NCI-H1417 (cell line): ENCODE measurements at places on chromosomes 3 and 15.
A peak's percentile ranks its signal among the peaks of the same experiment; 100 is the strongest.

DNA sequence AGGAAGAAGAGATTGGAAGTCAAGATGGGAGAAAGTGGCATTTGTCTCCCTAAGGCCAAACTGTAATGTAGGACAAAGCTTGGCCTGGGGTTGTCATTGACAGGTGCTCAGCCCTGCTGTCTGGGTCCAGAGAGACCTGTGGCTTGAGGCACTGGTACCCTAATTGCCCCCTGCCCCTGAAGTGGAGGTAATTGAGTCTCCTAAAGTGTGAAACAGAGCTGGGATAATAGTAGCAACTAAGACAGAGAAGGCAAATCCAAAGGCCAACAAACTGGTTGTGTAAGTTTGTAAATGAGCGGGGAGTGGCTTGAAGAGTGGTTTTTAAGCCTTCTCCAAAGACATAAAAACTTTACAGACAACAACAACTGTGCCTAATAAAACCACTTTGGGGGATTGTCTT is 264.2 kb upstream of the ROPN1 start:
- DNase-seq = no peak

- DNase-seq = peak; percentile 78
Measured at GRCh38 chr3:196712514-196713413, 587 bp downstream of the PIGX start.

GRCh38 chr3:185820973-185821758 is 3.7 kb downstream of the IGF2BP2 start:
- DNase-seq = peak; percentile 46

DNA sequence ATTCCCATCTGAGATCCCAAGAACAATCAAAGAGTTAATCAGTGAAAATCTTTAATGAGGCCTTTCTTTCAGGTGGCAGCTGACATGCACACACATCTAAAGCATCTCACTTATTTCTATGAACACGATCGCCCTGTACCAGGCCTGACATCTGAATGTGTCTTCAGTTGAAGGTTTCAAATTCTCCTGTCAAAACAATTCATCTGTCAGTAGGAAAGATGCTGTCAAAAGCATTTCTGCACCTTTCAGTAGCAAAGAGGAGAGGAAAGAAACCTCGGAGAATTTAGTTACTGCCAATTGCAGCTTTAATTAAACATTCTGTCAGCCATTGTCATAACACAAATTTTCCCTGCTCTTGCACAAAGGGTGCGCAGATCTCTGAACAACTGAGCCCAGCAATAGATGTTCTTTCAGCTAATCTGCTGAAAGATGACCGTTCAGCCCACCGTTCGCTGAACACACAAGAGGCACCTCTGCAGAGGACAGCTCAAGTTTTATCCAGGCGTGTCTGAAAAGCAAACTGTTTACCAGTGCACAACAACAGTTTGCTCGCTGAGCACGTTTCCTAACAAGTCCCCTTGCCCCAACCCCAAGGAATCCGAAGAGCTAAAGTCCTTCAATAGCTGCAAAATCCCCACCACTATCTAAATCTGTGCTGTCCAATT is 34.1 kb downstream of the LRIG1 start:
- DNase-seq = peak; percentile 19

- DNase-seq = no peak
Measured at GRCh38 chr3:71310359-71310979, 273.1 kb downstream of the FOXP1 start.

DNA sequence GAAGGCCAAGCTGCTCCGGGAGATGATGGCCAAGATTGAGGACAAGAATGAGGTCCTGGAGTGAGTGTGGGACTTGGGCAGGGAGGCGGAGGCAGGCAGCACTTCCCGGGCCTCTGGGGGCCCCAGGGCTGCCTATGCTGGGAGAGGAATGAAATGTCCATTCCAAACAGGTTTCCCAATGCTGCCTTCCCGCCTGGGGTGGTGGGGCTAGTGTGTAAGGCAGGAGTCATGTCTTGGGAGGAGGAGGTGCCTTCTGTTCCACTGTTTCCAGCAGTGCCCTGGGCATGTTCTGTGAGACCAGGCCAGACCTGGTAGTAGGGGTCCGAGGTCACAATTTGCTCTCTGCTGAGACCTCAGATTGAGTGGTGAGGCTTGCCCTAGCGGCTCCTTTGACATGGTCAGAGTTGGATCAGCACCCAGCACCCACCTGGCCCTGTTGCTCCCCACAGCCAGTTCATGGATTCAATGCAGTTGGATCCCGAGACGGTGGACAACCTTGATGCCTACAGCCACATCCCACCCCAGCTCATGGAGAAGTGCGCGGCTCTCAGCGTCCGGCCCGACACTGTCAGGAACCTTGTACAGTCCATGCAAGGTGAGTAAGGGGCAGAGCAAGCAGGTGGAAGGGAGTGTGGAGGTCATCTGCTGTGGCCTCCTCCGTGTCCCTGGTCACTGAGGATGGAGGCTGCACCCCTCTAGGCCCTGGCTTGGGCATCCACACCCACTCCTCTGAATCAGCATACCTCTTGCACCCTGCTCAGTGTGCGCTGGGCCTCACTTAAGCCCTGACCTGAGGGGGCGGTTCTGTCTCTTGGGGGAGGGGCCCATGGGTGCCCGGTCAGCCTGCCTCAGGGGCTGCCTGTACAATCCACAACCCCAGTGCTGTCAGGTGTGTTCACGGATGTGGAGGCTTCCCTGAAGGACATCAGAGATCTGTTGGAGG is 27.3 kb downstream of the PTPN23 start:
- DNase-seq = no peak

DNA sequence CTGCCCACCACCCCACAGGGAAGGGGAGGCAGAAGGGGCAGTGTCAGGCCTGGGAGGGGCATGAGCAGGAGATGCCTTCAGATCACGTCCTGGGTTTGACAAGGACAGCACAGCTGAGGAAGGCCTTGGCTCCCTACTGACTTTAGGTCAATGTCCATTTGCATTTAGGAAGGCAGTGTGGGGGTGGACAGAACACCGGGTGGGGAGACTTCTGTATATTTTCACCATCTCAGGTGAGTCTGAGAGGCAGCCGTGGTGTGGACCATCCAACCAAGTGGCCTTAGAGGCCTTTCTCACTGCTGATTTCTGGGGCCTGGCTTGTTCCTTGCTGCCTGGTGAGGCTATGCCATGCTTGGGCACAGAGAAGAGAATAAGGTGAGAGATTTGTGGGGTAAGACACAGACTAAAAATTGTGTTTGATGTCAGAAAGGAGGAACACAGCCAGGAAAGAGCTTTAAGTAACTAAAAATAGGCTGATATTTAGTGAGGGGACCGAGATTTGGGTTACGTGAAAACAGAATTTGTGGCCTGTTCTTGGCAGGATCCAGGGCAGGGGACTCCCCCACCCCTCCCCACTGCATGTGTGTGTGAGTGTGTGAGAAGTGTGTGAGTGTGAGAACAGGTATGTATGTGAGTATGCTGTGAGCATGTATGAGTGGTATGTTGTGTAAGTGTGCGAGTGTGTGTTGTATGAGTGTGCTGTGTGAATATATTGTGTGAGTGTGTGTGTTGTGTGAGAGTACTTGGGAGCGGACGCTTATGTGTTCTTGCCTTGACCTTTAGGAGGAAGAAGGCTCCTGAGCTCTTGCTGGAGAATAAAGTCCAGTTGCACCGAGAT is 11.8 kb upstream of the PLA2G4E start:
- DNase-seq = no peak

- no peak for DNase-seq
Measured at GRCh38 chr3:128182656-128183055, 29.4 kb downstream of the EEFSEC start.

- DNase-seq = no peak
Measured at GRCh38 chr3:14235003-14235911, 56.6 kb downstream of the LSM3 start.

GRCh38 chr3:79351699-79352098 is 416.1 kb downstream of the ROBO1 start:
- peak; percentile 4 for DNase-seq

DNA sequence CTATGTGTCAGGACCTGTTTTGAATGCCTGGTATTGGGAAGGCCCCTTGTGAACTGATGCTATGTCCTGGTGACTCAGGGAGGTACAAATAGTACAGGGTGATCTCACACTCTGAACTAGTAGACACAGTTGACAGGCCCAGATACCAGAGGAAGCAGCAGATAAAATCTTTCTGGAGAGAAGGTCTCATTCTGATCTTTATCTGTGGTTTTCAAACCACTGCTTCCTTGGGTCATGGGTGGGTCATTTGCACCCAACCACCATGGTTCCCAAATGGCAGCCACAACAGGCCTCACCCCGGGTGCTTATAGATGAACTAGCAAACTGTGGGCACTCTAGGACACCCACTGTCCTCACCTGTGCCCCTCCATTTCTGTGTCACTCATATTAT is 43.4 kb downstream of the PXYLP1 start:
- no peak for DNase-seq

GRCh38 chr15:90031231-90031791 is 30.2 kb downstream of the ZNF710 start:
- DNase-seq = no peak

GRCh38 chr3:10017636-10018292 is 8.5 kb upstream of the FANCD2 start:
- no peak for DNase-seq

GRCh38 chr15:62552444-62552843 is 387.4 kb upstream of the C2CD4B start:
- no peak for DNase-seq

- DNase-seq = no peak
Measured at GRCh38 chr3:151931171-151931570, 57.7 kb downstream of the SUCNR1 start.

DNA sequence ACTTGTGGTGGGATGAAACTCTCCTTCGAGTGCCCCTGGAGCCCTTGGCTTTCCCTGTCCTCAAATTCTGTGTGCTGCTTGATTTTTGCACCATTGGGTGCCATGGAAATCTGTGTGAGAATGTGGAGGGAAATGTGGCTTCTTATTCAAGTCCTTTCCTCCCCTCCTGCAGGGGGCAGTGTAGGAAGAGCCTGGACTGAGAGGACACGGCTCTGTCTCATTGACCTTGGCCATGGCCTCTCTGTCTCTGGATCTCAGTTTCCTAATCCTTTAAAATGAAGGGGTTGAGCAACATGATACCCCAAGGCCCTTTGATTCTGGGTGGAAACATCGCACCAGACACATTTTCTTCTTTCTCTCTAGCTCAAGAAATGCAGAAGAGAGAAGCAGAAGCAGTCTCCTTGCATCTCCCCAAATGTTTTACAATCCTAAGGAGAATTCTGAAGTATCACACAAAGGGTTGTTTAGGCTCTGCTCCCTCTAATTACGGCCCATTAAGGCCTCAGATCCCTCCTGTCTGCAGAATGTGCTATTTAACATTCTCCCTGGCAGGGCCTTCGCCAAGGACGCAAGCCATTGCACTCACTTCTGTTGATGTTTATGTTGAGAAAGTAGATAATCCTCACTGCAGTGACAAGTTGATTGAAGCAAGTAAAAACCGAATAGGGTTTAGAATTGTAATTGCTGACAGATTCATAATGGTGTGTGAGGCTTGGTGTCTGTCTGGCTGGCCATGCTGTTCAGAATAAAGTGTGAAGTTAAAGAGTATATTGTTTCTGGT is 169.1 kb downstream of the TPRG1 start:
- DNase-seq = no peak

- no peak for DNase-seq
Measured at GRCh38 chr15:50109076-50109987, 9.7 kb downstream of the ATP8B4 start.

- DNase-seq = peak; percentile 37
Measured at GRCh38 chr15:30065025-30065801, 17.5 kb upstream of the GOLGA8J start.

GRCh38 chr3:137647179-137647578 is 116.9 kb upstream of the SOX14 start:
- no peak for DNase-seq

GRCh38 chr15:47888385-47889100 is 171.2 kb downstream of the SEMA6D start:
- DNase-seq = no peak

- no peak for DNase-seq
Measured at GRCh38 chr3:66639809-66640356, 139.1 kb upstream of the LRIG1 start.

DNA sequence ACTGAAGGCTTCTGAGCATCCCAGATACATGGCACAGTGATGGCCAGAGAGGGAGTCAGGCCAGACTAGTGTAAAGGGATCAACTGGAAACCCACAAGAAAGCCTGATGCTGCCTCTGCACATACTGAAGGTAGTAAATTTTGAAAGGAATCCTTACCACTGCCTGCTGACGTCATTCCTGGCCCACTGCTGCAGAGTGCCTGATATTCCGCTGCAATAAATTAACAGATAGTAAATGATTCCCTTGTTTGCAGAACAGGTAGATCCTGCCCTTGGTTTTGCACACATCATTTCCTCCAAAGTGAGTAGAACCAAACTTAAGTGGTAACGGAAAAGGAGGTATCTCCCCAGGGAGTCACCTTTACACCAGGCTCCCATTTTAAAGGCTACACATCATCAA is 146.7 kb downstream of the FBN1 start:
- DNase-seq = no peak

- DNase-seq = no peak
Measured at GRCh38 chr3:30496066-30496966, 110.1 kb upstream of the TGFBR2 start.

GRCh38 chr3:49610666-49611280 is 56.5 kb downstream of the BSN start:
- DNase-seq = no peak

- no peak for DNase-seq
Measured at GRCh38 chr15:93250209-93250608, 161.2 kb upstream of the RGMA start.

DNA sequence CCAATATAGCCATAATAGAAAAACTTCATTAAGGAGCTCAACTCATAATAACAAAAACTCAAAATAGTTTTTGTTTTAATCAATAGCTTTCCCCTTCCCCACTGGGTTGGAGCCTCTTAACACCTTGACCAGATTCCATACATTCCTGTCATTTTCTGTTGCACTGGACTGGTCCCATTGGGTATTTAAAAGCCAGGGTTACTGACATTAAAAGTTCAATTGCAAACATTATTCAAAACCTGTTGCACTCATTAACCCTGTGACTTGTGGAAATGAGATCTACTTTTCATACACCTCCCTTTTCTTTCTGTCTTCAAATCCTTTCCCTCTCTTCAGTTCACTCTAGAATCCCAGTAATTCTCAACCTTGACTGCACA is 1.7 kb upstream of the HRG start:
- no peak for DNase-seq

- DNase-seq = no peak
Measured at GRCh38 chr3:46252980-46253379, 10.7 kb downstream of the CCR3 start.

DNA sequence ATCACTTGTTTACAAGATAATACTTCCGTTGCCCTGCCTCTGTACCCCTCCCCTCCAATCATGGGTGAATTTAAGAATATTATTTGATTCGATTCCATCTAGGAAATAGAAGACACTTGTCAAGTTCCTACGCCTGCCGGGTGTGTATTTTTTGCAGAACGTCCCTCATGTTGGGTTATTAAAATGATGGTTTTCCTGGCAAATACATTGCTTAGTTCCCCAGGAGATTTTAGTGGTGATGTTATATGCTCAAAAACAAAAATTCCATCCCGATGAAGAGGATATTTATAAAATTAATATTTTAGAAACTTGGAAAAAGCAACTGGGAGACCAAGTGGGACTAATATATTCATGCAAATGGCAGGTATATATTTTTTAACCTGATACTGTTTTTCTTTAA is 548.4 kb downstream of the EDEM1 start:
- DNase-seq = no peak

- peak; percentile 76 for DNase-seq
Measured at GRCh38 chr3:50192689-50193141, 1.3 kb downstream of the GNAT1 start.
